ENCODE measurements at places on chromosomes 16 and 17.

DNA sequence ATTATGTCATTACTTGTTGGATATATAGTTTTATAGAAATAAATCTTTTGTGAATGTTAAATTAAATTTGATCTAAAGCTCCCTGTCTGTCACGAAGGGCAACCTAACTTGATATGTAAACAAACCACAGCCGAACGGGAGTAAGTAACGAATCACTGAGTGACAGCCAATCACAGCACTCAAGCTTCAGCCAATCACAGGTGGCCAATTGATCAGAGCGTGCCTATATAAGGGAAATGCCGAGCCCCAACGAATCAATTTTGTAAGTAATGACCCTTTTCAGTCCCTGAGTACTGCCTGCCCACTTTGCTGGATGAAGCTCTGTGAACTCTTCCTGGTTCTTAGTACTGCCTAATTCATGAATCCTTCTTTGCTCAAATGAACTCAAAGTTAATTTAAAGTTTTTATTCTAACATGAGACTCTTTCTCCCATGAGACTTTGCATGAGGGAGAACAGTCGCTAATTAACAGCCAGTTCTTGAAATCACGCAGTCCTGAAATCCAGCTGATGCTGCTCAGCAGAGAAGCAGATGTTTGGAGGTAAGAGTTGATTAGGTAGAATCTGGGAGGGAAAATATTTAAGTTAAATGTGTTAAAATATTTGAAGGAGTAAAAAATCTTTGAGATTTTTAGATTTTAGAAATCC lies 302.2 kb downstream of the CNTNAP4 start:
- DNase-seq: no peak

- peak; percentile 15 for DNase-seq
Measured at GRCh38 chr17:30378241-30378824, 394 bp upstream of the CPD start.

- DNase-seq: no peak
Measured at GRCh38 chr16:57196753-57197152, 10.6 kb downstream of the RSPRY1 start.

- DNase-seq: no peak
Measured at GRCh38 chr16:84614968-84615813, 2.7 kb downstream of the COTL1 start.

DNA sequence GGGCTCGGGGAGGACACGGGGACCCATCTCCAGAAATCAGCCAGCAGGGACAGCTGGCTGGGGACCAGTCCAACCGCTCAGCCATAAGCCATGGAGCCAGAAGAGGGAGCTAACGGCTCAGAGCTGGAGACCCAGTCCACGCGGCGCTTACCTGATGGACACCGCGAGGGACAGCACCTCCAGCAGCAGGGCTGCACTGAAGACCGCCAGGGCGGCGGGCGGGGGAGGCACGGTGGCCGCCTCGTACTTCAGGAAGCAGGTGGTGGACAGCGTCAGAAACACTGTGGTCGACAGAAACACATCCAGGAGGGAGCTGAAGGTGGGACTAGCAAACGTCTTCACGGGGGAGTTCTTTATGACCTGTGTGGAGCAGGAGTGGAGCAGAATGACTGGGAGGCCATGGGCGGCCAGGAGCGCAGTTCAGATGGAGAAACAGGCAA lies 102.6 kb upstream of the CREBBP start:
- peak; percentile 88 for DNase-seq

- no peak for DNase-seq
Measured at GRCh38 chr16:88608076-88608475, 30.3 kb upstream of the IL17C start.

GRCh38 chr17:70049801-70050591 lies 25.0 kb upstream of the KCNJ16 start:
- no peak for DNase-seq

DNA sequence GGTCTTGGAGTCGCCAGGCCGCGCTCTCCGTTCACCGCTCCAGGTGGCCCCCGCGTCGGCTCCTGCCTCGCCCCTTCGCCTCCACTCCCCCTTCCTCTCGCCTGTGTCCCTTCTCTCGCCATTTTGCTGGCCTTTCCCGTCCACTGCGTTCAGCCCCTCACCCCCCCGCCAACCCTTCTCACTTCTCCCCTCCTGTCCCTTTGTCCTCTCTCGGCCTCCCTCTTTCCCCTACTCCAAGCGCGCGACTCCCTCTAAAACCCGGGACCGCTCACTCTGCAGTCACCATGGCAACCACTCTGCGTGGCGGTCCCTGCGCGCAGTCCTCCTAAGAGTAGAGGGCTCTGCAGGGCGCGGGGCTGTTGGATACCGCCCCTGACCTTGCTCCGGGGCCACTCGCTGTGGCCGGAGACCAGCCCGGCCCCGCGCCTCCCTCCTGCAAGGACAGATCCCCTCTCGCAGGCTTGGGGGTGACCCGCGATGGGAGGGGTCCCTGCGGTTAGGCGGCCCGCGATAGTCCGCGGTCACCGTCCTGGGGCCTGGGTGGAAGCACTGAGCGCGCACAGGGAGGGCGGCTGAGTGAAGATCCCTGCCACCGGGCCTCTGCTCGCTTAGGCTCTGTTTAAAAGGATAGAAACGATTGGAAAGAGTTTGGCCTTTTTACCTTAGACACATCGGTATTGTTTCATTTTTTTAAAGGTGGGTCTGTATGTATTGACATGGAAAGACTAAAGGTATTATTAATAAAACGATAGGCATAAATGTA lies 454 bp downstream of the CCDC40 start:
- peak; percentile 53 for DNase-seq

GRCh38 chr17:14699574-14700185 lies 398.8 kb downstream of the HS3ST3B1 start:
- no peak for DNase-seq

- DNase-seq: peak; percentile 65
Measured at GRCh38 chr17:77281122-77281903, 140.5 kb downstream of the SEC14L1 start.

DNA sequence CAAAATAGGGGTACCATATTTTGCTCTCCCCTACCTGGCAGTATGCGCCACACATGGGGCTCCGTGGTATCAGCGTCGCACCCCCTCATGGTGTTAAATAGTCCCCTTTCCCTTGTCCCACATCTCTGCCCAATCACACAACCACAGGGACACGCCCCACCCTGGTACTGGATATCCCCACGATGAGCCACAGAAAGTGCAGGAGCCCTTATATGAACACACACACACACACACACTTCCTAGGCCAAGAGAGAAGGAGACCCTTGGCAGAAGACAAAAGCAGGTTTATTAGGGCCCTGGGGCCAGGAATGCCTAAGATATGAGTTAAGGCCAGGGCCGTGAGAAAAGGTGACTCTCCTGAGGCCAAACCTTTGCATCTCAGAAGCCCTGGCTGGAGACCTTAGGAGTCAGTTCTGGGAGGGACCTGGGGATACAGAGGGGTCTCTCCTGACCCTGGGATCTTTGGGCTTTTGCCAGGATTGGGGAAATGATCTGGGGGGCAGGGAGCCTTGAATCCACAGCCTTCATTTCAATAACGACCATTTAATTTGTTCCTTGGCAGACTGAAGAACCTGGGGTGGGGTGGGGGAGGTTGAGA lies 11.6 kb downstream of the COPZ2 start:
- no peak for DNase-seq

GRCh38 chr16:77290451-77291115 lies 91.4 kb downstream of the SYCE1L start:
- no peak for DNase-seq

DNA sequence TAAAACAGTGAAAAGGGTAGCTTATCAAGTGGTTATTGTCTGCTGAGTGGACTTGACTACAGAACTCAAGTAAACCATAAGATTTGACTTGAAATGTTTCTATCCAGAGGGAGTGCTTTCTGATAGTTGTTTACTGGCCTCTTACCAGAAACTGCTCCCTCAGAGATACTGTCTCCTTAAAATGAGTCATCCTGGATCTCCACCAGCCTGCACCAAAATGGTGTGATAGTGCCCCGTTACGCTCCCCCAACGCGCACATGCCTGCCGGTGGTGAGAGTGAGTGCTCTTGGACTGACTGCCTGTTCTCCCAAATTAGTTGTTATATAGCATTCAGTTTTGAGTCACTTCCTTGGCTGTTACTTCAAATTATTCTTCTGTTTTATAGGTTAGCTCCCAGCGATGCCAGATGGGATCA lies 22.9 kb downstream of the PRCD start:
- no peak for DNase-seq

- DNase-seq: no peak
Measured at GRCh38 chr16:82041542-82041941, 6.5 kb downstream of the HSD17B2 start.

- DNase-seq: no peak
Measured at GRCh38 chr17:33021731-33022408, 30.2 kb downstream of the SPACA3 start.
